ENCODE measurements at places on chromosomes 16 and 17.

DNA sequence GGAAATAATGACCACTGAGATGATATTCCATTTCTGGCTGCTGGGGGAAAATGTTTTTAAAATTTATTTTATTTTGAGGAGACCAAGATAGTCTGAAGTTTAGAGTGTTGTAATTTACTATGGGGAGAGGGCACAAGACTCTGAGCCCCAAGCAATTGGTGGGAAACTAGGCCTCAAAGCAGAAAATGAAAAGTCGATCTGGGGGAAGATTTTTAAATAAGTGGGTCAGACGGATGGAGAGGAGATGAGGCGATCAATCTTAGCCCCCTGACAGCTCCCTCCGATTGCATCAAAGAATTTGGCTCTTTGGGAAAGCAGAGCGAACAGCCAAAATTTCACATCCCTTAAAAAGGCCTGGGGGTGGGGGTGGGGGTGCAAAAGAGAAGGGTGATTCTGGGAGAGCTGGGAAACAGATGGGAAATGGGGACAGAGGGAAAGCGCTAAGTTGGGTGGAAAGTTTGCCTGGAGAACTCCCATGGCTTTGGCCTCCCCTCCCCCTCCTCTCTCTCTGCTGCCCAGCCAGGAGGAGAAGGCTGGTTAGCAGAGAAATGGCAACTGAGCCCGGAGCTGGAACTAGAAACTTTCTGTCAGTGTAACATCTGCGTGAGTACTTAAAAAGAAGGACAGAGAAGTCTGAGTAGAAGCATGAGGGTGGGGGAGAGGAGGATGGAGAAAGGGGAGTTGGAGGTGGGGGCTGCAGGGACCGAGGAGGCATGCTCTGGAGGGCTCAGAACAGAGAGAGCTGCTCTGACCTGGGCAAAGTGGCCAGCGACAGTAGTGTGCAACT is 1.4 kb upstream of the HOXB2 start:
- no peak for DNase-seq

DNA sequence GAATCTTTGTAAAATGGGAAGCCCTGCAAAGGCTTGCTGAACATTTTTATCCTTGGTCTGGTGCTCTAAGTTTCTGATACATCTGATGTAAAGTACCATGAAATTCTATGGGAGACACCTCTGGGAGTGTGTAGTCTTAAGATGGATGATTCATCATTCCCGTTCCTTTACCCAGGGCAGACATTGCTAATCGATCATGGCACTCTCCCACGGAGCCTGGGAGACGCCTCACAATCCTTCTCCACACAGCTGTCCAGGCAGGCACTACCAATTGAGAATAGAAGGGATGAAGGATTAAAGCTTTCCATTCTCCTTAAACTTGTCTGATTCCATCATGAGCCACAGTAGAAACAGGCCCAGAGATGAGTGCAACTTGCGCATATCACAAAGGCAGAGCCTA is 144.8 kb downstream of the GSG1L start:
- DNase-seq, result no peak

GRCh38 chr16:86499889-86500707 is 10.2 kb upstream of the FOXF1 start:
- no peak for DNase-seq

DNA sequence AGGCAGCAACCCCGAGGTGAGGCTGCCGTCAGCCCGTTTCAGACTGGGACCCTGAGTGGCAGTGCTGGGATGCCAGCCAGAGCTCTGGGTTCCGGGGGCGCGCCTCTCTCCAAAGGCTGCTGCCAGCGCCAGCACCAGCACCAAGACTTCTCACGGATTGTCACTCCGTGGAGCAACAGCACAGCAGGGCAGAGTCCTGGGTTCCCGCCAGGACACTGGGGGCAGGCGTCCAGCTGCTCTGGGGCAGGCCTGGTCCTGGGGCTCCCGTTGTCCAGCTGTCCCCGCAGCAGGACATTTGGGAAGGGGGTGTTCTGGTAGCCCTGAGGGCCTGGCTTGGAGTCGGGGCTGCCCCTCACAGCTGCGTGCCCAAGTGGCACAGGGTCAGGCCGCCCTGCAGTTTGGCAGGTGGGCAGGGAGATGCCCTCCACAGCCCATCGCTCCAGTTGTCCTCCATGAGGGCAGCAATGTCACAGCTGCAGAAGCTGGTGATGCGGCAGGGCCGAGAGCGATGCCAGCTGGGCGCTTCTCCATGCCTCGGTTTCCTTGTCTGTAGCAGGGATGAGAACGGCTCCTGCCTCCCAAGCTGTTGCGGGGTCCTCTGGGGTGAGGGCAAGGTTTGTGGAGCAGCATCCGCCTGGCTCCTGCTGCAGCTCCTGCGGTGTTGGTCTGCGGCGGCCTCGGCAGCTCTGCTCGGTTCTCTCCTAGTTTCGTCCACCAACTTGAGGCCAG is 137.3 kb upstream of the CIBAR2 start:
- no peak for DNase-seq

DNA sequence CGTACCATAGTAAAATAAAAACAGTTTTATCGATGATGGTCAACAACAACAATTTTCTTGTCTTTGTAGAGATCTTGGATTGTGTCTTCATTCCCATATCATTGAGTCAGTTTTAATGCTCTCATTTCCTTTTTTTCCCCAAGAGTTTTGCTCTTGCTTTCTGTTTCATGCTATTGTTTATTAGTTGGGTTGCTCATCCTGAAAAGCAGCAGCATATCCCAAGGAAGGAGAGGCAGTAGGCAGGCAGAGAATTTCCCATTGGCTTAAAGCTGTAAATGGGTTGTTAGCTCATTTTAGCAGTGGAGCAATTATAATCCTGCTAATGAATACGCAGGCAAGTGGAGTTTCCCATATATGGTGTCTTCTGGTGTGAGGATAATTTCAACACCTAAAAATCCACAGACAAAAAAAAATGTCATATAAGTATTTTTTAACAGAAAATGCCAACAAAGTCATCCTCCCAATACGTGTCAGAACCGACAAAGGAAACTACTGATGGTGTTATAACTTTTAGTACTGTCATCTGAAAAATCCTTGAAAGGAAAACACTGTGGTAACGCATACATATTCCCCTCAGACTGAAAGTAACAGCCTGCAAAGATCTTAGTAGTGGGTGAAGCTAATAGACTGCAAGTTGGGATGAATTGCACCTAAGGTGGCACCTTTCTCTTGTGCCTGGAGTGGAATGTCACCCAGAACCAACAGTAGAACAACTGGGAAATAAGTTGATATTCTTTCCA is 218.3 kb downstream of the FTO start:
- no peak for DNase-seq

- DNase-seq, result no peak
These were observed 18.5 kb downstream of the TBKBP1 start for GRCh38 chr17:47712330-47713023.

DNA sequence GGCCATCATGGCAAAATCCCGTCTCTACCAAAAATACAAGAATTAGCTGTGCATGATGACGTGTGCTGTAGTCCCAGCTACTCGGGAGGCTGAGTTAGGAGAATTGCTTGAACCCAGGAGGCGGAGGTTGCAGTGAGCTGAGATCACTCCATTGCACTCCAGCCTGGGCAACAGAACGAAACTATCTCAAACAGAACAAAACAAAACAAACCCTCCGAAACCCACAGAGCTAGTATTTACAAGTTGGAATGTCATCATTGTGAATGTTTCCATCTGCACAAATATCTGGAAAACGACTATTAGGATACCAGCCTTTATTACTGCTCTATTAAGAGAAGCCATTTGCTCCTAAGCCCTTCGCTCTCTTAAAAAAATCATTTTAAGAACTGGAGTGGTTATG is 26.0 kb downstream of the SMARCE1 start:
- no peak for DNase-seq

GRCh38 chr17:43907425-43907981 is at the start of gene MPP2:
Gene MPP2, minus strand, starts transcription at chr17:43907536. Its CDS starts 3,076 bp downstream, at chr17:43904460.
- DNase-seq, result no peak

GRCh38 chr16:19104607-19105006 is 9.2 kb upstream of the ITPRIPL2 start:
- no peak for DNase-seq

DNA sequence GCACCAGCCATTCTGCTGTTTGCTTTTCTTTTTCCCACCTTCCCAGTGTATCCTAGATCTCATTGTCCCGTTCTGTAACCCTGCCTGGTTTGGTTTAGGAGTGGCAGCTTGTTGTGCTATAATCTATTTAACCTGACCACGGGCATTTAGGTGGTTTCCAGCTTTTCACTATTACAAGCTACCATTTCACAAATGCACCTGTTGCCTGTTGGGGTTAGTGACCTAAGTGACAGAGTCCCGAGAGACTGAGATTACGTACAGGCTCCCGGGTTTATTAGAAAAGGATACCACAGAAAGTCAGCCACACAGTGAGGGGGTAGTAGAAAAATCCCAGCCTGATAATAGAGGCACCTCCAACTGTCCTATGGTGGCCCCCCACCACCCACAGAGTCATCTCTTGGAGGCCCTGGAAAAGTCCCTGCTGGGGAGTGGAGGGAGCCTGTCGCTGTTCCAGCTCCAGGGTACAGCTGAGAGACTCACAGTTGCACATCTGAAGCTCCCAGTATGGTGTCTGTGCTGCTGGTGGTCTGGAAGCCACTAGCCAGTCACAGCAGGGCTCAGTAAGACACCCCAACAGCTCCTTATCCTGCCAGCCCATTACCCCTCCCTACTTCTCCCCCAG is 21.2 kb downstream of the CLEC16A start:
- no peak for DNase-seq

DNA sequence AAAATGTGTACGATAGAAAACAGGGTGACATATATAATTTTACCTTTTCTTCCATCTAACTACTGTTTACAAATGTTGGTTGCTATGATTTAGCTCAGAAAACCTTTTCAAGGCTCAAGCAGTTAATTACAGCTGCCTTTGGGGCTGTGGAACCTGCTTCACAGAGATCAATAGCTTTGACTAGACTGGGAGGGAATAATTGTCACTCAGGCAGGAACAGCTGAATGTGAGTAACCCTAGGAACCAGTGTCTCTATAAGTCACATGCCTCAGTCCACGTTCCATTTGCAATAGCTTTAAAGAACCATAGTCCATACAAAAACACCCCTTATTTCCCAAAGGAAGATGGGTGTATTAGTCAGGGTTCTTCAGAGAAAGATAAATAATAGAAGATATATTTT is 306.8 kb upstream of the ERCC4 start:
- DNase-seq, result no peak

DNA sequence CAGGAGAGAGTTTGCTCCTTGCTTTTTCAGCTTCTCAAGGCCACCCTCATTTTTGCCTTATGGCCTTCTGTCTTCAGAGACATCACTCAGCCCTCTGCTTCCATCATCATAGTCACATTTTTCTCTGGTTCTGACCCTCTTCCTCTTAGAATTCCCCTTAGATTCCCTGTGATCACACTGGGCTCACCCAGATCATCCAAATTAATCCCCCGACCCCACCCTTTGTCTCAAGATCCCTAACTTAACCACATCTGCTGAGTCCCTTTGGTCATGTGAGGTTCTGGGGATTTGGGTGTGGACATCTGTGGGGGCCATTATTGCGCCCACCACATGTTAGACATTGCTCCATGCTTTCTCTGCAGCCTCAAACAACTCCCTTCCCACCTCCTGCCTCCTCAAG is 323.4 kb downstream of the CPPED1 start:
- DNase-seq, result no peak

Data from AG04449 (cell line).